ENCODE measurements at places on chromosomes 11 and 22.

- no peak for DNase-seq
Measured at GRCh38 chr11:8794677-8795103, 112.1 kb downstream of the RPL27A start.

- DNase-seq = no peak
Measured at GRCh38 chr22:16847271-16847670, 22.1 kb upstream of the XKR3 start.

DNA sequence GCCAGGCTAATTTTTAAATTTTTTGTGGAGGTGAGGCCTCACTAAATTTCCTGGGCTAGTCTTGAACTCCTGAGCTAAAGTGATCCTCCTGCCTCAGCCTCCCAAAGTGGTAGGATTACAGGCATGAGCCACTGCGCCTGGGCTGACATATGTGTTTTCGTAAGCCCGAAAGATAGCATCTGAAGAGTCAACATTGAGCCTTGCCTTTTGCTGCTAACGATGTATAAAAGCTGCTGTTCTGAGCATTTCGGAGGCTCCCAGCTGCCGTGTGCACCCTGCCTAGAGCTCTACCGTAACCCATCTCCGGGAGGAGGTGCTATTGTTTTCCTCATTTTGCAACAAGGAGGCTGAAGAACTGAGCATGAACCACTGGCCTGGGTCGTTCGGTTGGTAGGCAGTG lies 18.1 kb upstream of the PPP6R3 start:
- no peak for DNase-seq

GRCh38 chr11:30585125-30585891 lies 845 bp downstream of the MPPED2 start:
- no peak for DNase-seq

DNA sequence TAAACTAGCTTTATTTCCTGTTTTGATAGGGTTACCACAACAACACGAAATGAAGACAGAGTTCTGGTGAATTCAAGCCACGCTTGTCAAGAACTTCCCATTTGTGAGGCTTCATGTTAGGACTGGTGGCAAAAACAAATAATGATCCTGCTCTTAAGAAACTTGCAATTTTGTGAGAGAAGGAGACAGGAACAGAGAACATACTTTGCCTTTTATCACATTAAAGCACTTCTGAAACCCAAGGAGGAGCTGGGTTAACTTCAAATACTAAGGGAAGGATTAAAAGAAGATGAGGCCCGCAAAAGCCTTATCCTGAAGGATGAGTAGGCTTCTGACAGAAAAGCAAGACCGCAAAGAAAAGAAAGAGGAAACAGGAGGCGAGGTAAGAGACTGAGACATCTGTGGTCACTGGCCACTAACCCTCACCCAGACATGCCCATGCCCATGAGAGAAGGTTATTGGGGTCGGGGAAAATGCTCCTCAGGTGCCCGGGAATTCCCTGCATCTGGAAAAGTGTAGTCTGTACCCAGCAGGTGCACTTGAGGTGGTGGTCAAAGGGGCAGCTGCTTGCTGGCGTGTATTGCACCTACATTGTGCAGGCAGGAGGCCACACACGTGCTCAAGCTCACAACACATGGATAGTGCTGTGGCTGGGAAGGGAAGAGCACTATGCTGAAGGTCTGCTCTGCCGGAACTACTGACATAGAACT lies 50.5 kb downstream of the MAPK1 start:
- DNase-seq = no peak

- no peak for DNase-seq
Measured at GRCh38 chr22:46047226-46047625, 70.3 kb upstream of the WNT7B start.

DNA sequence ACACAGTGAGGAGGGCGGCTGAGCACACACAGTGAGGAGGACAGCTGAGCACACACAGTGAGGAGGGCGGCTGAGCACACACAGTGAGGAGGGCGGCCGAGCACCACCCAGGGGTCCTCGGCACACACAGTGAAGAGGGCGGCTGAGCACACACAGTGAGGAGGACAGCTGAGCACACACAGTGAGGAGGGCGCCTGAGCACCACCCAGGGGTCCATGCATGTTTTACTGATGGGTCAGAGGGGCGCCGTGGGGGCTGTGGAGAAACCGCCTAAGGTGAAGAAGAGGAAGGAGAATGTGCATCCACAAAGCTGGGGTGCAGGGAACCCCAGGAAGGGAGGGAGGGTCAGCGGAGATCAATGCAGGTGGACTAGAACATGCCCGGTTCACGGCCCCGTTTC lies 461.8 kb downstream of the BRD1 start:
- no peak for DNase-seq
